Renal cortical epithelial cell (primary cell): ENCODE measurements at places on chromosomes 7 and 10.

DNA sequence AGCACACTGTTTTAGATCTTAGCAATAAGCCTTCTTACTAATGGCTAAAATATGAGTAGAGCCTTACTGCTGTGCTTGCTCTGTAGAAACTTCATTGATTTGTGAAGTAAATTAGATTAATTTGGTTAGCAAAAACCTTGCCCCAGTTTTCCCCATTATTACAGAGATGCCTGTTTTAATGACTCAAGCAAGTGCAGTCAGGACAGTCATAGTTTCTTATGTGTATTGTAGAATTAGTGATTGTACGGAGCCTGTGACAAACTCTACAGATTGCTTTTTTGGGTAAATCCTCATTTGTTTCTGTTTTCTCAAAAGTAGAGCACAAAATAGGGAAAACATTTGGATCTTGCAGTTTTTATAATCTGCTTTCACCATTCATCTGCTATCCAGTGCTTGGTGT is 7.0 kb downstream of the TAX1BP1 start:
- no peak for DNase-seq

GRCh38 chr7:90469554-90469953 is at the start of gene PTTG1IP2:
TSS of gene PTTG1IP2 (plus strand) at chr7:90469639. CDS start at chr7:90469787, 148 bp downstream.
- no peak for DNase-seq

- DNase-seq, result no peak
These were observed 87.0 kb downstream of the SKAP2 start for GRCh38 chr7:26777385-26777784.

DNA sequence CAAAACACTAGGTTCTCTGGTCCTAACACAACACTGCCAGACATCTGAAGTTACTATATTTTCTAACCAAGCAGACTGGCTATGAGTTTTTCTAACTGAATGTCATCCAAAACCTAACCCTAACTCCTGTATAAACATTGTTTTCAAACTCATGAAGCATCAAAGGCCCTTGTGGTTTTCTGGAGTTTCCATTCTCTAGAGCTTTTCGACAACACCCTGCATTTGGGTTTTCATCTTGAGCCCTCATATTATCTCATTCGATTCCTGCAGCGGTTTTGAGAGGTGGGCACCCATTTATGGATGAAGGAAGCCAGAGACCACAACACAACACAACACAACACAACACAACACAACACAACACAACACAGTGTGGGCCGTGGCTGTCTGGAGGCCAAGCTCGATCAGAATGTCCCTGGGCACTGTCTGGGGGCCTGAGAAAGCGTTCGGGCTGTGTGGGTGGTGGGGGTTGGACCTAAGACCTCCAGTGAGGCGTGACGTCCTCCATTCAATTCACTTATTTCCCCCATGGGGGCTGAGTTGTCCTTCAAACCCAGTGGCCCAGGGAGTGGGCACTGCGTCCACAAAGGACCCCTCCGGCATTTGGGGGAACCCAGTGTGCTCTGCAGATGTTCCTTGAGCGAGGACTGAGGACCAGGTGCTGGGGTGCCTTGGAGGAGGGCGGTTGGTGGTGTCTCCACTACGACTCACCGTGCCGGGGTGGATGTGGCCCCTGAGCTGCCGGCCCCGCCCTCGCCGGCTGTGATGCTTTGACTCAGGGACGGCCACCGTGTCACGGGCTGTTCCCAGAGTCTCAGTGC is 490.4 kb downstream of the DNAJB6 start:
- no peak for DNase-seq

DNA sequence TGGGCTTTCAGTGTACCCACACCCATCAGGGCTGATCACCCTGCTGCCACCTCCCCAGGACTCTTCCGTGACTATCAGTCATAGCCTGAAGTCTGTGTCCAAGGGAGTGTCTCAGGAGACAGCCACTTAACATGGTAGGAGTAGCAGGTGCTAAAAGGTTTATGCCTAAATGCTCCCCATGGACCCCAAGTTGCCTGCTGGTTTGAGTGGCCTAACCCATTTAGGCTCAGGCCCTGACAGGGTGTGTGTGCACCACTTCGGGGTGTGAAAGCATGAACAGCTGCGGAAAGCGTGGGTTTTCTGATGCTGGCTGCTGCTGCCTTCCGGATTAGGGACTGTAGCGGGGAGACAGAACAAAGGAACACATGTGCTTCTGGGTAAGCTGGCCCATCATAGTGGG is 93.2 kb upstream of the SAMD8 start:
- DNase-seq, result no peak
